Testis (tissue), 5 donors: ENCODE measurements at places on chromosomes 2 and 18. TPM values are rescaled to one million over a fixed set of nuclear protein-coding genes. Genes with fewer than 3 reads are reported as not detected.

DNA sequence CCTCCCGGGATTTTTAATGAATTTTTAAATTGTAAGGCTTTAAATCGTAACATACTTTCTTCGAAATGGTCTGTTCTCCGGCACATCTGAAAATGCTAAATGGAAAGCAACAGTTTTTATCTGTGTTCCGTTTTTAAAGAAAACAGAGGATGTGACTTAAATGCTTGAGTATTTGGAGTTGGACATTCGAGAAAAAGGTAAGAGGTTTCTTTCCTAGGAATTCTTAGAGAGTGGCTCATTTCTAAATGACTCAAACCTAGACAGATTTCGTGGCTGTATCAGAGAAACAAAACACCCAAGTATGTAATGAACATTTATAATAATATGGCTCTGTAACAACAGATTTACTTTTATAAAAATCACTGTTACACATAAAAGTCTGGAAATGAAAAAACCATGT is 177.6 kb upstream of the CCDC68 start:
- no peak overlapping the region for H3K27ac ChIP-seq
- no peak for DNase-seq
- H3K27me3 ChIP-seq = no peaks in the 10 kb centered on the region
- no peaks in the 10 kb centered on the region for H3K36me3 ChIP-seq
- H3K4me3 ChIP-seq = no peak overlapping the region

GRCh38 chr2:191646163-191646902 is 31.6 kb upstream of the NABP1 start:
- no peaks in the 10 kb centered on the region for H3K27me3 ChIP-seq
- no peak for DNase-seq
- H3K36me3 ChIP-seq = no peaks in the 10 kb centered on the region
- H3K4me3 ChIP-seq = no peak overlapping the region
- H3K4me1 ChIP-seq = no peaks in the 10 kb centered on the region

- no peak overlapping the region for H3K27ac ChIP-seq
- no peak overlapping the region for H3K4me3 ChIP-seq
- DNase-seq = no peak
- H3K36me3 ChIP-seq = no peaks in the 10 kb centered on the region
Observed at GRCh38 chr2:200310545-200310971, 4.1 kb downstream of the SPATS2L start.

DNA sequence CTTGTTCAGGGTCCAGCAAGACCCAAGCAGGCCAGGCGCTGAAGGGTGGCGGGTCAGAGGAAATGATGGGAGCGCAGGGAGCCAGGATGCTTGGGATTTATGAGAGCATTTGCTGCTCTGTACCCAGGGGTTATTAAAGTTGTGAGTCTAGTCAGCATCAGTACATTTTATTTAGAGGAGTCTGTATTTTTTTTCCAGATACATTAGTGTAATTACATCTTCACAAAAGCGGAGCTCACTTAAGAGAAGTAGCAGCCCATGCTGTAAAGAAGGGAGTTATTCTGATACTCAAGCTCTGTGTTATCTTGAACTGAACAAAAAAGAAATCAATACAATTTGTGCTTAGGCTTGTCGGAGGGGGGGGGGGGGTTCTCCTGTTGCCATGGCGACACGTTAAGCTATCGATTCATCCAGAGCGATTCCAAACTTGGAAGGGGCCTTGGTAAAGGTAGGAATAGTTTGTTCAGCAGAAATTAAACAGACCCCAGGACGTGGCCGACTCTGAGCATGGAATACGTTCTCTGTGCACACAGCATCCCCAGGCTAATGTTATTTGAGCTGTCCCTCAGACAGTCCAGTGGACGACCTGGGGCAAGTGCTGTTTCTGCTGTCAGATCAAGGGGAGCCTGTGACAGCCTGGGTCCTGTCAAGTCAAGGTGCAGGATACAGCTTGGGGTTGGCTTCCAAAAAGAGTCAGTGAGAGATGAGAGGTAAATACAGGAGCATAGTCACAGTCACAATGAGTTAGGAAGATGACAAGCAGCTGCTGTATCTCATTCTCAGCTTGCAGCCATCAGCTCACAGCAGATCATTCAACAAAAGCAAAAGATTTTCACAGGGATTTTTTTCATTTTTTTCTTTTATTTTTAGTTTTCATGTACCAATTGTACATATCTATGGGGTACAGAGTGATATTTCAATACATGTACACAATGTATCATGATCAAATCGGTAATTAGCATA is 387.6 kb downstream of the DCDC2C start:
- H3K4me1 ChIP-seq = no peaks in the 10 kb centered on the region
- H3K27me3 ChIP-seq = no peaks in the 10 kb centered on the region
- H3K4me3 ChIP-seq = no peak overlapping the region
- no peak overlapping the region for H3K27ac ChIP-seq

DNA sequence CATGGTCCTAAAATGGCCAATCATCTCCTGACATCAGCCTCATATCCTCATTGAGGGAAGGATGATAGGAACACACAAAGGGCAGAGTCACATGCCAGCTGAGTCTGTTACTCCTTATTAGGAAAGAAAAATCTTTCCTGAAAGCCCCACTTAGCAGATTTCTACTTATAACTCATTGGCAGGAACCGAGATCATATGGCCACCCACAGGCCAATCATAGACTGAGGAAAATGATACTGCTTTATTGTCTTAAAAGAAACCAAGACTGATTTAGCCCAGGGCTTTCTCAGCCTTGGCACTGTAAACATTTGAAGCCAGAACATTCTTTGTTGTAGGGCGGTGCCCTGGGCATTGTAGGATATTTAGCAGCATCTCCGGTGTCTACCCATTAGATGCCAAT is 18.7 kb downstream of the GKN2 start:
- H3K36me3 ChIP-seq = no peaks in the 10 kb centered on the region
- no peaks in the 10 kb centered on the region for H3K27me3 ChIP-seq
- no peaks in the 10 kb centered on the region for H3K4me1 ChIP-seq
- no peak overlapping the region for H3K27ac ChIP-seq
- no peak for DNase-seq

DNA sequence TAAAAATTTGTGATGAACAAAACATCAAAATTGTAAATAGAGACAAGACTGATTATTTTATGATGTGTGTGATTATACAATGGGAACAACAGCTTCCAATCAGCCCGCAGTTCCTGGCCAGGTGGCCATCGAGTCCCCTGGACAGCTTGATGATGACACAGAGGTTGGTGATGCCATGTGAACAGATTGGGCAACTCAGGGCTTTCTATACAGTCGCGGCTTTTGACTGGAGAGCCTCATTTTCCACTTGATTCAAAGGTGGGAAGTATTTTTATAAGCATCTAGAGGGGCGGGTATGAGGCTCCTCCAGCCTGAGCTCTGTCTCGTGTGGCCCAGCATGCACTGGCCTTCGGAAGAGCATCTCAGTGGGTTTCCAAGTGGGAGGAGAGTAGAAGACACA is 14.9 kb upstream of the HPCAL1 start:
- no peak overlapping the region for H3K4me3 ChIP-seq
- DNase-seq = no peak
- H3K4me1 ChIP-seq = peaks cover 11% of the 10 kb centered on the region
- H3K27me3 ChIP-seq = no peaks in the 10 kb centered on the region

Gene FOXD4L1
- 0.19 TPM for total RNA-seq

Gene MGAT4A
- 13.8 TPM for total RNA-seq
